ENCODE measurements at places on chromosomes 12 and 14.

DNA sequence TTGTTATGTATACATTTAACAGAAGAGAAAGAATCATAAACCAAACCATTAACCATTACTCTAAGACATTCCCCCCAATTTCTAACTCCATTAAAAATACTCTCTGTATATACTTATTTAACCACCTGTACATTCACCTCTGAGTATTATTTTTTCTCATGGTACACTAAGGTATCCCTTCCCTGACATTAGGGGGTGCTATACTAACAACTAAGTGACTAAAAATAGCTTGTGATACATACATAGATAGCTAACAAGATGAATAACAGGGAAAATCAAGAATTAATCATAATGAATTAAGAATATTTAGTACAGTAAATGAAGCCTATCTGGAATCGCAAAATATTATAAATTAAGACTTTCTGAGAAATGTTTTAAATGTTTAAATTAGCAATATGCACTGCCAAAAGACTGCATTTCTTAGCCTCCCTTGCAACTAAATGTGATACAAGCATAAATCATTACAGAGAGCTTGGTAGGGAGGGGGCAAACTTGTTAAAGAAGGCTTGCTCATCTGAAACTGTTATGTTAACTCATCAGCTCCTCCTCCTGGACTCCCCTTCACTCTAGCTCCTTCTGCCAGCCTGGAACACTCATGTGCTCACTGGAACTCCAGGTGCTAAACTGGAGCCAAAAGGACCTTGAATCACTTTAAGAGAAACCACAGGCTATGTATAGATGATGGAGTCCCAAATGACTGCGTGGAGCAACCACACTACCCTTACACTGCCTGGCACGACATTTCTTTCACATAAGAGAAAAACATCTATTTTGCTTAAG, 14.9 kb downstream of the C2CD5 start:
- peak; percentile 65 for DNase-seq

- no peak for DNase-seq
Observed at GRCh38 chr12:129788506-129789084, 115.2 kb downstream of the TMEM132D start.

DNA sequence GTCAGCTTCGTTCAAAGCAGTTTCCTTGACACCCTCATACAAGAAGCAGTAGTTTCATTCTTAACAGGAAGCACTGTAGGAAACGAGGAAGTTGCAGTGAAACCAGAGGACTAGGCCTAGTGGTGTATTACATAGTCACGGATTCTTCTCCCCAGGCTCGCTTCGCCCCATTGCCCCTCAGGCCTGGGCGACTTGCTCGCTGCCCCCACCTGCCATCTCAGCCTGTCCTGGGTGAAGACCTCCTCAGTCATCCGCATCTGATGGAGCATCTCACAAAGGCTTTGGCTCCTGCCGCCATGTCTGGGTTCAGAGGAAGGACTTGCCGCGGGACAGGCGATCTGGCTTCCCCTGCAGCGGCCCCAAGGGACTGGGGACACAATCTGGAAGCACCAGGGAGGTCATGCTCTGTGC, 93.5 kb downstream of the LMNTD1 start:
- DNase-seq: no peak

DNA sequence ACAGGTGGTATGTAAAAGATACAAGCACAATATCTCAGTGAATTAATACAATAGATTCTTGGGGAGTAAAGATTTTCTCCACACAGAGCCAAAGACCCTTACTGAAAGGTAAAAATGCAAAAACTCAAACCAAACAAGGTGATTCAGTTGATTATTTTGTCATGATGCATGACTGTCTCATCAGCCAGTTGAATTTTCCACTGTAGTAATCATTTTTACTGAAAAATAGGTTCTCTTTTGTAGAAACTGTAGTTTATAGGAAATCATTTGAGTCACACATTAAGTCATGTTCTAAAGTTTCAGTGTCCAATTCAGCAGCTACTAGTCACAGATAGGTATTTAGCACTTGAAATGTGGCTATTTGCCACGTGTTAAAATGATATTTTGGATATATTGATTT, 53.6 kb downstream of the PPFIA2 start:
- DNase-seq: no peak

- no peak for DNase-seq
Observed at GRCh38 chr12:110920324-110920910, at the start of gene MYL2. MYL2 (minus strand) TSS chr12:110920579; CDS start chr12:110920529, 50 bp downstream.

- no peak for DNase-seq
Observed at GRCh38 chr12:10904686-10905085, 4.7 kb downstream of the TAS2R13 start.

DNA sequence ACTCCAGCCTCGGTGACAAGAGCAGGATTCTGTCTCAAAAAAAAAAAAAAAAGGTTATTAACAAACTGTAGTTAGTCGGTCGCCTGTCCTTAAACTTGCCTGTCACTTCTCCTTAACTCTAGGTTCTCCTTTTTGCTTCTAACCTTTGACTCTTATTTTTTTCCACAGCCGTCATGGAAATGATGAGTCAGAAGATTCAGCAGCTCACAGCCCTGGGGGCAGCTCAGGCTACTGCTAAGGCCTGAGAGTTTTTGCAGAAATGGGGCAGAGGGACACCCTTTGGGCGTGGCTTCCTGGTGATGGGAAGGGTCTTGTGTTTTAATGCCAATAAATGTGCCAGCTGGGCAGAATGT, 418 bp upstream of the MYG1 start:
- DNase-seq: peak; percentile 64

DNA sequence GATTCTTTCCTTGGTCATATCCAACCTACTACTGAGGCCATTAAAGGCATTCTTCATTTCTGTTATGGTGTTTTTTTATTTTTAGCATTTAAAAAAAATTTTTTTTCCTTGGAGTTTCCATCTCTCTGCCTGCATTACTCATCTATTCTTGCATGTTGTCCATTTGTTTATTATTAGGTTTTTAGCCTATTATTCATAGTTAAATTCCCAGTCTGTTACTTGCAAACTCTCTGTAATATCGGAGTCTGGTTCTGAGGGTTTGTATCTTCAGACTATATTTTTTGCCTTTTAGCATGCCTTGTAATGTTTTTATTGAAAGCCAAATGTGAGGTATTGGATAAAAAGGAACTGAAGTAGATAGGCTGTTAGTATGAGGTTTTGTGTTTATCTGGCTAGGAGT, 284.3 kb downstream of the FUT8 start:
- no peak for DNase-seq

- DNase-seq: no peak
Observed at GRCh38 chr12:98644433-98644711, 216 bp downstream of the IKBIP start.

GRCh38 chr12:83404521-83404920, 717.8 kb downstream of the TMTC2 start:
- DNase-seq: no peak

DNA sequence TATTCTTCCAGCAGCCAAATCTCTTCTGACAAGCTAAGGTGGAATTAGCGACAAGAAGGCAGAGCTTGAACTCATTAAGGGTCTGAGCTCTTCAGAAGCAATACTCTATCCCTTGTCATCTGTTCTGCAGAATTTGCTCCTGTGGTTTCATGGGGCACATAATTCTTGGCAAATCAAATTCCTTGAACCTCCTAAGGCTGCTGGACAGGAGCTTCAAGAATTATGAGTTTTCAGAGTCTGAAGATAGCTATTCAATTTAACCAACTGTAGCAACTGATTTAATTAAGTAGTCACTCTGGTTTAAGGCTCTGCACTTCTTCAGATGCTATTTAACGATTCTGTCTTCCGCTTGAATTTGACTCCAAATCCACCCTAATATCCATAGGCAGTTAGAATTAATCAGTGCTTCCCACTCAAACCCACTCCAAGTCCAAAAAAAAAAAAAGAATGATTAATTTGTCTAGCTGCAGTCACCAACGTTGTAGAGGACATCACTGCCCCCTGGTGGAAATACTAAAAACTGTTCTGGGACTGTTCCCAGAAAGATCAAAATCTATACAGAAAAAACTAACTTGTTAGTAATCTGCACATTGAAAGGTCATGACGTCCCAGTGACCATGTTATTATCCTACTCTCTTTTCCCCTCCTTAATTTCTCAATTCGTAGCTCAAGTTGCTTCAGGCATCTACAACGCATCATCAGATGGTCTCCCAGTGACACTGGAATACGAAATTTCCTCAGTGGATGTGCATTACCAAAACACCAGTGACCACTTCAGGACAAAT, 169.9 kb downstream of the KIF21A start:
- DNase-seq: peak; percentile 54

DNA sequence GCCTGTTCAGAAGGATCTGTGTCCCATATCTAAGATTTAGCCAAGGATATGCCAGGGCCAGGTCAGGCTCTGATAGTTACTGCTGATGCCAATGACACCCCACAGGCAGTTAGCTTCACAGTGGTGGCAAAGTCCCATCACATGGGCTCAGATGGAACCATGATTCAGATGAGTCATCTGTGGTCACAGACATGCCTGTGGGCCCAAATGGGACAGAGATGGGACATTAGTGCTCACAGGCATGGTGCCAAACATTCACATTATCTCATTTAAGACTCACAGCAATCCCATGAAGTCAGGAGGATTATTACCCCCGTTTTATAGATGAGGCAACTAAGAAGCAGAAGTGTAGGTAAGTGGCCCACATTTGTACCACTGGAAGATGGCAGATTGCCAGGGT, 207.8 kb downstream of the DPF3 start:
- no peak for DNase-seq

GRCh38 chr12:124551268-124552144, 15.9 kb downstream of the NCOR2 start:
- DNase-seq: no peak

- no peak for DNase-seq
Observed at GRCh38 chr14:86279405-86279804, 749.5 kb downstream of the FLRT2 start.

- no peak for DNase-seq
Observed at GRCh38 chr14:88612981-88613380, 50.1 kb downstream of the ZC3H14 start.

DNA sequence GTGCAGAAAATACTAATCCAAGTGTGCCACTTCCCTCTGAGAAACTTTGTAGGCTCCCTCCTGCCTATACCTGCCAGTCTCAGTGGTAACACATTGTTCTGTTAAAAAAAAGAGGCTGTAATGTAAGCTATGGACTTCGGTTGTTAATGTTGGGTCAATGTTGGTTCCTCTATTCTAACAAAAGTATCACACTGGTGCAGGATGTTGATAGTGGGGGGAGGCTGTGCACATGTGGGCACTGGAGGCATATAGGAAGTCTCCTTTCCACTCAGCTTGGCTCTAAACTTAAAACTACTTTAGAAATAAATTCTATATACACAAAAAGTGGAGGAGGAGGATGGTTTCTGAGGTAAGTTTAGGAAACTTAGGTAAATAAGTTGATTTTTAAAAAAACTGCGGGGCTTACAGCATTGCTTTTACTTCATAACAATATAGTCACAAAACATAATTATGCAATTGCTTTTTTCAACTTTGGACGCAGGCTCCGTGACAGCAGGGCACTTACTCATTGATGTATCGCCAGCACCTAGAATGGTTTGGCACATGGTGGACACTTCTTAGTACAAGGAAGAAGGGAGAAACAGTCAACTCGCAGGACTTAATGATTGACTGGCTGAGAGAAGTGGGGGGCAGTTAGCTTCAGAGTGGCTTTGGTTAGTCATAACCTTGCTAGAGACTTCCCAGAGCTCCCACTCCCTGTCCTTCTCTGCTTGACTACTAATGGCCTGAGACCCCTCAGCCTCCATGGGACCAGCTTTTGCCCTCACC, 7.9 kb upstream of the NYNRIN start:
- no peak for DNase-seq

DNA sequence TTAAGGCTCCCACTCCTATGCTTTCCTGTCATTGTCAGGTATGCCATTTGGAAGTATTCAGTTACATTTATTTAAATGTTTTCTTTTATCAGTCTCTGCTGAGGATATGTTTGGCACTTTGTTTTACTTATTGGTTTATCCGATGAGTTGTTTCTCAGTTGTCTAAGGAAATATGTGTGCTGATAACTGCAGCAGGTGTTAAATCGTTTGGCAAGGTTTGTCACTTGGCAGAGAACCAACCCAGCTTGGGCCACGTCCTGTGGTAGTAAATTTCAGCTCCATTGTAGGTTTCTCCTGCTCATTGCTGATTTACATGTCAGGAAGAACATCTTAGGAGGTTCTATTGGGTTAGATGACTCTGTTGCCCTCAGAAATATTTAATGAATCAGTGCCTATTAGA, 22.0 kb upstream of the MGST1 start:
- DNase-seq: no peak

GRCh38 chr12:68812553-68813241, 4.7 kb downstream of the MDM2 start:
- DNase-seq: no peak

- DNase-seq: no peak
Observed at GRCh38 chr12:68237078-68237477, 11.5 kb upstream of the IL26 start.

DNA sequence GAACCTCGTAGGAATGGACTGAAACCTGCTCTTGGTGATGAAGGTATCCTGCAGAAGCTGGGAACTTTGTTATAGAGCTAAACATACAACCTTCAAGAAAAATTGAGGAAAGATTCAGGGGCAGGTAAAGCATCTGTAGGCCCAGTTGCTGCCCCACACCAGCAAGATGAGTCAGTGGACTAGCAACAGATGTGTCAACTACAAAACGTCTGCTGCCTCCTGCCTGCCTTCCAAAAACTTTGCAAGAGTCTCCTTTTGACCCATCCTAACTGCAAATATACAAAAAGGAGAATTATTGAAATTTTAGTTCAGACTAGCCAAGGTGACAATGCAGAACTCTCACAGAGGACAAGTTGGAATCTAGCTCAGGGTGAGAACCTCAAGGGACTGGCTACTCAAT, 60.9 kb upstream of the TMTC1 start:
- no peak for DNase-seq

DNA sequence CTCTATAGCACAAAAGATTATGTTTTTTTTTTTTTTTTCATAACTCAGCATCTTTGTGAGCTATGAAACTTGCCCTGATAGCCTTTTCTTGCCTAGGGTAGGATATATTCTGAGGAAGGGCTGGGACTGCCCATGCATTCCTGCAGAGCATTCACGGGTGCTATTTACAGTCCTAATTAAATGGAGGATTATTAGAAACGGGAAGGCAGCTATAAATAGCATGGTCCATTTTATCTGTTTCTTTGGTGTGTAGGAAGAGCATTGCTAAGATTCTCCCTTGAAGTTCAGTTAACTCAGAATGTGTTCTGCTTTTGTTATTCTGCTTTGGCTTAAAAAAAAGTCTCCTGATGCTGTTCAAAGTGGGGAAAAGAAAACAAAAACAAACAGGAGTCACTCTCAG, 630.9 kb downstream of the DIO2 start:
- DNase-seq: no peak

GRCh38 chr14:100523131-100523842, 63.9 kb downstream of the BEGAIN start:
- no peak for DNase-seq

- no peak for DNase-seq
Observed at GRCh38 chr14:90278199-90279175, 22.1 kb downstream of the PSMC1 start.

- no peak for DNase-seq
Observed at GRCh38 chr12:76135456-76135855, 51.0 kb upstream of the NAP1L1 start.

GRCh38 chr14:53032161-53032803, 81.4 kb upstream of the FERMT2 start:
- DNase-seq: no peak

GRCh38 chr12:74418573-74418972, 119.1 kb upstream of the ATXN7L3B start:
- DNase-seq: no peak

Measured in CD4-positive, alpha-beta T cell treated with Interleukin-4 for 4 hours (primary cell).